ENCODE measurements at places on chromosomes 6 and 20.

DNA sequence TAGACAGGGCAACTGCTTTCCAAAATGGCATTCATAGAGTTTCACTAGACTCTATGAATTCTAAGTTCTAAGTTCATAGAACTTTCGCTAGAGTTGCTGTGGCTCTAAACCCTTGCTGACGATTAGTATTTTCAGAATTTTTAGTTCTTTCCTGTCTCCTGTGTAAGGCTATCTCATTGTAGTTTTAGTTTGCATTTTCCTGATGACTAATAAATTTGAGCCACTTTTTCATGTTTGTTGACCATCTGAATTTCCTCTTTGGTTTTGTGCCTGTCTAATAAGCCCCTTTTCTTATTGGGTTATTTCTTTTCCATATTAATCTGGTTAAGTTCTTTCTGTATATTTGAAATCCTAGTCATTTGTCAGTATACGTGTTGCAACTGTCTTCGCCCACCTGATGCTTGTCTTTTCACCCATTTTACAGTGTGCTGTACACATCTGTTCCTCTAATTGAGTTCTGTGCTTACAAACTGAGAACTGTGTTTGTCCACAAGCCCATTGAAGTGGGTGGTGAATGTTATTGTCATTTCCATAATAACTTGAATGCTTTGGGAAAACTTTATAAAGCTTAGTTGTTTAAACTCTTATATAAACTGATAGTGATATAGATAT lies 177.7 kb upstream of the CDYL start:
- no peak for DNase-seq

DNA sequence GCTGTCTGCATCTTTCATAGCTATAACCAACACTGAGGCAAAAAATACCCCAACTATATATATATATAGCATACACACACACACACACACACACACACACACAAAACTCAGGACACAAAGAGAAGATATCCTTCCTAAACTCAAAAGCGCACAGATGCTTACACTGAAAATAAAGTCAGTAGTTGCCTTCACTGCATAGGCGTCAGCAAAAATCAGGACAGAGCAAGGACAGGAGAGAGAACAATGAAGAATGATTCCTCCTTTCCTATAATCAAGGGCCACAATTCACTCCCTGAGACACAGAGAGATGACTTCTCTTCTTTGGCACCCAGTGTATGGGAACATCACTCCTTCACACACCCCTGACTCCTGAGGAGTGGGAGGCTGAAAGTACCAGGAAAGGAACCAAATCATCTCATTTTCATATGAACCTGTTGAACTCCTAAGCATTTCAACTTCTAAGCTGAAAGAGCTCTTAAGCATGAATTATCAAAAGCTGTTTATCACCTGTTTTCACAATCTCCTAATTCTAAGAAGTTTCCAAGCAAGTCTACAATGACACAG lies 141.4 kb downstream of the HIVEP2 start:
- DNase-seq: no peak

GRCh38 chr6:44224965-44225305 lies 1.5 kb downstream of the SLC29A1 start:
- no peak for DNase-seq

DNA sequence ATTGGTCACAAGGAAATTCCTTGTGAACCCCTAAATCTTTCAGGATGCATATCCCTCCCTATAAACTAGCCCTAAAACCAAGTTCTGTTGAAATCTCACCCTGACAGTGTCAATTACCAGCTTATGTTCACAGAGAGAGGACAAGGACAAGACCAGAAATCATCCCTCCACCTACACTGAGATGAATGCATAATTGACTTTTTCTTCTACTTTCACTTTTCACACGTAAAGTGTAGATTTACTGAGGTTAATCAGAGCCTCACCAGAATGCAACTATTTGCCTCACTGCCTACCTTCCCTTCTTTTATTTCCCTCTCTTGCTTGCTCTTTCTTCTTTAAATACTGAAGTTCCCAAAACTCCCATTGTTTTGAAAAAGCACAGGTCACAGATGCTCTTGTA lies 15.3 kb upstream of the NKAIN2 start:
- DNase-seq: no peak

- no peak for DNase-seq
Measured at GRCh38 chr20:1536893-1537730, 20.4 kb downstream of the SIRPD start.

- DNase-seq: no peak
Measured at GRCh38 chr6:35498422-35499067, 1.7 kb upstream of the TEAD3 start.

Measured in M059J (cell line).